ENCODE measurements at places on chromosomes 2 and 18. TPM values are rescaled to one million over a fixed set of nuclear protein-coding genes. Genes with fewer than 3 reads are reported as not detected.

The SPHKAP gene
- total RNA-seq = not detected

- no peak overlapping the region for H3K4me3 ChIP-seq
- no peaks in the 10 kb centered on the region for H3K36me3 ChIP-seq
- no peak overlapping the region for H3K27ac ChIP-seq
- no peak for DNase-seq
- no peaks in the 10 kb centered on the region for H3K27me3 ChIP-seq
Measured at GRCh38 chr2:220270481-220271070, 643.1 kb downstream of the SLC4A3 start.

The RBBP8 gene
- 53.7 TPM for total RNA-seq

GRCh38 chr2:16218625-16219024 is 278.3 kb downstream of the MYCN start:
- DNase-seq = peak; percentile 50
- peak overlapping the region; percentile 39 for H3K27ac ChIP-seq
- H3K27me3 ChIP-seq = no peaks in the 10 kb centered on the region
- peaks cover 66% of the 10 kb centered on the region for H3K4me1 ChIP-seq
- peaks cover 5% of the 10 kb centered on the region for H3K36me3 ChIP-seq

GRCh38 chr18:30186245-30186644 is 856.3 kb downstream of the DSC3 start:
- DNase-seq = no peak
- H3K36me3 ChIP-seq = no peaks in the 10 kb centered on the region
- no peak overlapping the region for H3K4me3 ChIP-seq

GRCh38 chr2:69701100-69701945 is 40.6 kb upstream of the ANXA4 start:
- no peaks in the 10 kb centered on the region for H3K36me3 ChIP-seq
- no peak overlapping the region for H3K27ac ChIP-seq
- no peaks in the 10 kb centered on the region for H3K27me3 ChIP-seq
- no peak for DNase-seq
- H3K4me1 ChIP-seq = no peaks in the 10 kb centered on the region

DNA sequence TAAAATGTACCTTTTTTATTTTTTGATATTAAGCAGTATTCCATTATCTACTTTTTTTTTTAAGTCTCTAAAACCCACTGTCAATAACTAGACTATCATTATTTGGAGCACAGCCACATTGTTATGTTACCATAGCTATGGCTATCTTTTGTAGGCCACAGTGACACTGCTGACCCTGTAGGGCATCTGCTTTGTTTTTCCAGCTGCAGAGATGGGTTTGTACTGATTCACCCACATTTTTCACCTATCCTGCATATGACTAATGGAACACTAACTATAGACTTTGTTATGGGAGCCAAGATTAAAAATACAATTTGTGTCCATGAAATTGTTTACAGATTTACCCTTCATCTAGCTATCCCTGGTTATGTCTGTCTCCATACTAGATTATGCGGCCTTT is 21.6 kb upstream of the OTX1 start:
- H3K27ac ChIP-seq = no peak overlapping the region
- H3K4me1 ChIP-seq = peaks cover 6% of the 10 kb centered on the region
- H3K27me3 ChIP-seq = no peaks in the 10 kb centered on the region
- no peak overlapping the region for H3K4me3 ChIP-seq
- H3K36me3 ChIP-seq = no peaks in the 10 kb centered on the region

DNA sequence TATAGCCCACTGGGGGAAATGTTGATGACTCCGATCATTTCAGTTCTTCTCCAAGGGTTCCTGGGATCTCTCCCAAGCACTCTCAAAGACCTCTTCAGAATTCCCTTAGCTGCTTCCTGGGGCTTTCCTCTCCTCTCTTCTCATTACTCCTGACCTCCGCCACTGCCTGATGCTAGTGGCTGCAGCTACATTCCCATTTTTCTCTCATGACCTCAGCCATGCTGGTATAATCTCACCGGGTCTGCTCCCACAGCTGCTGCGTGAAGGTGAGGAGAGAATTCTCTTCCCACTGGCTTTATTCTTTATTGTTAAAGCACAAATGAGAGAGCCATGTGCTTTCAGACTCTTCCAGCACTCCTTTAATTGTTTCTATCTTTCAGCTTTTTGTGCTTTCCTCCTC is 312.0 kb upstream of the ETAA1 start:
- peaks cover 4% of the 10 kb centered on the region for H3K36me3 ChIP-seq
- H3K27me3 ChIP-seq = no peaks in the 10 kb centered on the region
- DNase-seq = no peak

DNA sequence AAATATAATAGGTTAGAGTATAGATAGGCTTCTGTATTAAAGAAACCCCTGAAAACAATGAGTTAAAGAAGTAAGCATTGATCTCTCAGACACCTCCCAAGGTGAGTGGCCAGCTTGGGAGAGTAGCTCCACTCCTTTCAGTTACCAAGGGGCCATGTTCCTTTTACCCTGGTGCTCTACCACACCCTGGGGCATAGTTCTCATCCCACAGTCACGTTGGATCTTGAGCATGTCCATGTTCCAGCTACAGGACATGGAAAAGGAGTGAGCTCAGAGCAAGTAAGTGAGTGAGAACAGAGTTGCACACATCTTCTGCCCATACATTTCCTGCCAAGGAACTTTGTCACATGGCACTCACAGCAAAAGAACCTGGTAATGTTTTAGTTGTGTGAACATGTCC is 325.9 kb upstream of the SLC39A10 start:
- H3K4me3 ChIP-seq = no peak overlapping the region
- no peaks in the 10 kb centered on the region for H3K27me3 ChIP-seq
- no peak overlapping the region for H3K27ac ChIP-seq
- H3K36me3 ChIP-seq = no peaks in the 10 kb centered on the region
- DNase-seq = no peak
- peaks cover 5% of the 10 kb centered on the region for H3K4me1 ChIP-seq

DNA sequence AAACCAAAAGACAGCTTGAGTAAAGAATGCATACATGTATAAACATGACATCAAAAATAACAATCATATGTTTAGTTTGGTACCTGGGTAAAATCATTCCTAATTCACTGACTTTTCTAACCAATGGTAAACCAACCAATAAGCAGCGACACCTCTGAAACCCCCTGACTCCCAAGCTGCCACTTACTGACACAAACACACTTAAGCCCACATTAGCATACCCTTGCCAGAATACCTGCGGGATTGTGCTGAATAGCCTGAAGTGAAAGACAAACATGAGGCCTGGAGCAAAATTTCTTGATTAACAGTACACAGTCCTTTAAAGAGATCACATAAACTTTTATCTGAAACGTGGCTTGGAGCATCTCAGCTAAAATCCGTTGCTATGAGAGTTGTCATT is 902.9 kb downstream of the TMEM182 start:
- H3K27ac ChIP-seq = no peak overlapping the region
- no peaks in the 10 kb centered on the region for H3K36me3 ChIP-seq
- no peak for DNase-seq
- H3K27me3 ChIP-seq = no peaks in the 10 kb centered on the region

The CPLX4 gene
- not detected for total RNA-seq

The IL18RAP gene
- not detected for total RNA-seq

All from neural crest cell (in vitro differentiated cells).